AG04449 (cell line): ENCODE measurements at places on chromosomes 12 and 14.

GRCh38 chr14:95614349-95614748 lies 71.9 kb upstream of the TCL1B start:
- DNase-seq, result no peak

- DNase-seq, result no peak
These were observed 86.5 kb downstream of the SRGAP1 start for GRCh38 chr12:63930971-63931370.

GRCh38 chr12:30914986-30915591 lies 11.5 kb upstream of the TSPAN11 start:
- DNase-seq, result no peak

DNA sequence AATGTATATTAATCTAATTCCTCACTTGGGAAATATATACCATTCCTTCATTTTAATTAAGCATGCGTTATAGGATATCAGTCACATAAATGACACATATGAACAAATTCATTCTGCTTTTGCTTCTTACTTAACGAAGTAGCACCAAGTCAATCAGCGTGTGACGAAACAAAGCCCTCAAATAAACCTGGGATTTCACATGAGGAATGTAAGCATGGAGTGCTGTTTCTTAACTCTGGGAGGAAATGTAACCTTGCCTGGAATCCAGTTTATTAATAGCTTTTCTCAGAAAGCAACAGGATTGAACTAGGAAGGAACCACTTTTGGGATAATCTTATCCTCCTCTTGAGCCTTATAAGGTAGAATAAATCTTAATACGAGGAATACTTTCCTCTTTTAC lies 72.0 kb downstream of the NIN start:
- DNase-seq, result no peak

DNA sequence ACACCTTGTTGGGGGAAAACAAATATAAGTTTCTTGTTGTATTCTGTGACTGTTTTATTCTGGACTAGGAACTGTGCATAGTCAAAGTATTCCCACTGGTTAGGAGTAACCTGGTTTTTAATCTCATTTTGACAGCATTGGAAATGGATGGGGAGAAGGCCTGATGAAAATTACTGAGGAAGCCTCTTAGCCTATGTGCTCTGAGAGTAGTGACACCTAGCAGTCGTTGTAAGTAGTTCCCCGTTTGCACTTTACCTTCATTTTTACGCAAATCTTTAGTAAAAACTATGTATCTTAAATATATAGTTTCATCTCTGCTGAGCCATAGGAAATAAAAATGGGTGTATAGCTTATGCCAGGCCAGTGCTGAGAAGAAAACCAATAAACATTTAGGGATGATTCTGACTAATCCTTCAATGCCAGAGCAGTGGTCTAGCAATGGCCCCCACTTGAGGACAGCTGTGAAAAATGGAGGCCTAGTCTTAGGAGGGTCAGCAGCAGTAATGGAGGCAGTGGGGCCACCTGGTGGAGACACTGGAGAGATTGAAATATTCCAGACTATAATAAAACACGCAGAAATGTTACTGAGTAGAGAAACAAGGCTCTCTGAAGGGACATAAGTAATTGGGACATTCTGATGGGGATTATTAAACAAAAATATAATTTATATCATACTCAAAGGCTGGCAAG lies 133.2 kb upstream of the NOVA1 start:
- DNase-seq, result no peak

DNA sequence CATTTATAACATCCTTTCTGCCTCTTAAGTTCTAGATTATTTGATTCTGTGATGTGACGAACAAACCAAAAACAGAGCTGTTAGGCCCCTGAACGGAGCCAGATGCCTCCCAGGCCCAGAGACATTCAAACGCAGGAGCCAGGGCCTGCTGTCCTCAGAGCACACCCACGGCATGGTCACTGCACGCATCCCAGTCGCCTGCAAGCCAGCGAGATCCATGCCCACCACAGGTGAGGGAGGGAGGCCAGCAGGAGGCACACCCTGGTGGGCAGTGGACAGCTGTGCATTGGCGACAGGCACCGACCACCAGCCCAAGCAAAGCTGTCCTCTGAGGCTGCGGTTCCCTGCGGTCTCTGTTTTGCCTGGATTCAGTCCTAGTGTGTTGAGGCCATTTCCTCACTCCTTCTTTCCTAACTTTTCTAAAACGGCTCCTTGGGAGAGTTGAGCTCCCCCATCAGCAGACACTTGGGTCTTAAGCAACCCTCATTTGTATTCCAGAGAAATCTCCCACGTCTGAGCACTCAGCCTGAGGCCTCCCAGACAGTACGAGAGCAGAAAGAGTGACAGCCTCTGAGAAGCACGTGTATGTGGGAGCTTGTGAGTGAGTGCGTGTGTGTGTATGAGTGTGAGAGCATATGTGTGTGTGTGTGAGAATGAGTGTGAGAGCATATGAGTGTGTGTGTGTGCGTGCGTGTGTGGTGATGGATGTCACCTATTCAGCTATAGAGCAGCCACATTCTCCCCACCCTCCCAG lies 81.2 kb downstream of the CHGA start:
- DNase-seq, result no peak

DNA sequence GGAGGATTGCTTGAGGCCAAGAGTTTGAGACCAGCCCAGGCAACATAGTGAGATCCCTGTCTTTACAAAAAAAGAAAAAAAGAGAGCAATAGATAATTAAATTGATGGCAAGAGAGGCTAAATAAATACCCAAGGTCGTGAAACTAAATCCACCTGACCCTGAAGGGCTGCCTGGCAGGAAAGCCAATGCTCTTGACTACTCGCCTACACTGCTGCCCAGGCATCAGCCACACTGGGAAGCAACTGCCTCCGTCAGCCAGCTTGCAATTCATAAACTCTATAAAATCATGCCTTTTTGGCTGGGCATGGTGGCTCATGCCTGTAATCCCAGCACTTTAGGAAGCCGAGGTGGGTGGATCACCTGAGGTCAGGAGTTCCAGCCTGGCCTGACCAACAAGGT lies 31.7 kb upstream of the RASSF3 start:
- DNase-seq, result no peak

- DNase-seq, result no peak
These were observed 31.7 kb downstream of the PTHLH start for GRCh38 chr12:27940756-27941402.
